Heart left ventricle (tissue), 16 donors: ENCODE measurements at places on chromosomes 1 and 21. TPM values are rescaled to one million over a fixed set of nuclear protein-coding genes. Genes with fewer than 3 reads are reported as not detected.
A peak's percentile ranks its signal among the peaks of the same experiment; 100 is the strongest.

DNA sequence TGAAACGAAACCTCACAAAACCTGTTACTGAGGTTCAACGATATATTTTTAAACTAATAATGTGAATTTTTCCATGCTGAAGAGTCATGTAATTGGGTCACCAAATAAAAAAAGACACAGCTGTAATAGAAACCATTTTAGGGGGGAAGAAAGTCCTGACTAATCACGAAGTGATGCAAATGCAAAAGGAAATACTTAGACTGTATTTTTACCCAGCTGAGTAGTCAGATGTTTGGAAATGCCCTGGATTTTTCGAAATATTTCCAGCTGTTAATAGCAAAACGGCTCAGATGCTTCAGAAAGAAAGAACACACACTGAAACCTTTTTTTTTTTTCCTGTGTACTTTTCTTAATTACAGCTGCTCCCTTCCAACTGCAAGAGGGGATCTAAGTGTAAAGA is 210.3 kb downstream of the SETD4 start:
- no peak for DNase-seq

DNA sequence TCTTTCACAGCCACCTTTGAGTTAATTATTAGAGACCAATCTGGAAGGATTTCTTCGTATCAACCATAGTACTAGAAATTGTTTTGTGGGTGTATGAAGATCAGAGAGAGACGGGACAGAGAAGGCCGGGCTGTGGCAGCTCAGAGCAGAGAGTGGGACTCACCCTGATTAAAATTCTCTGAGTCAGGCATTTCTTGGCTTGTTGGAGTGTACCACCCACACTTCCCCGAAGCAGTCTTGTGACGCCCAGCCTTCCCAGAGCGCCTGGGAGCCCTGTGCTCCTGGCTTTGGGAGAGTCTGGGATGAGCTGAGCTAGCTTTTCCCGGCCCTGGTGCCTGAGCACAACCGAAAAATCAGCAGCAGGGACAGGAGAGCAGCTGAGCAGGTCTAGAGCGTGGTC is 19.4 kb downstream of the PLEKHM2 start:
- DNase-seq = peak; percentile 88

DNA sequence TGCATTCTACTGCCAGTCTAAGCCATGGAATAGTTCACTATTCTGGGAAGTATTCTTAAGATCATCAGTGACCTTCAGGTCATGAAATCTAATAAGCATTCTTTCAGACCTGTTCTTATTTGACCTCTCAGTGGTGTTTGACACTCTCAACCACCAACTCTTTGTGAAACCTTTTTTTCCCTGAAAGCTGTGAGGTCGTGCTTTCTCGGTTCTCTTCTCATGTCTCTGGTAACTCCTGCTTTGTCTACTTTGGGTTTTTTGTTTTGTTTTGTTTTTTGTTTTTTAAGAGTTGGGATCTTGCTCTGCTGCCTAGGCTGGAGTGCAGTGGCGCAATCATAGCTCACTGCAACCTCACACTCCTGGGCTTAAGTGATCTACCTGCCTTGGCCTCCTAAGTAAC is 56.3 kb downstream of the POU2F1 start:
- no peak for DNase-seq

TCEANC2 gene
- 2.4 TPM for polyA plus RNA-seq

KRTAP13-2 gene
- not detected for polyA plus RNA-seq

DNA sequence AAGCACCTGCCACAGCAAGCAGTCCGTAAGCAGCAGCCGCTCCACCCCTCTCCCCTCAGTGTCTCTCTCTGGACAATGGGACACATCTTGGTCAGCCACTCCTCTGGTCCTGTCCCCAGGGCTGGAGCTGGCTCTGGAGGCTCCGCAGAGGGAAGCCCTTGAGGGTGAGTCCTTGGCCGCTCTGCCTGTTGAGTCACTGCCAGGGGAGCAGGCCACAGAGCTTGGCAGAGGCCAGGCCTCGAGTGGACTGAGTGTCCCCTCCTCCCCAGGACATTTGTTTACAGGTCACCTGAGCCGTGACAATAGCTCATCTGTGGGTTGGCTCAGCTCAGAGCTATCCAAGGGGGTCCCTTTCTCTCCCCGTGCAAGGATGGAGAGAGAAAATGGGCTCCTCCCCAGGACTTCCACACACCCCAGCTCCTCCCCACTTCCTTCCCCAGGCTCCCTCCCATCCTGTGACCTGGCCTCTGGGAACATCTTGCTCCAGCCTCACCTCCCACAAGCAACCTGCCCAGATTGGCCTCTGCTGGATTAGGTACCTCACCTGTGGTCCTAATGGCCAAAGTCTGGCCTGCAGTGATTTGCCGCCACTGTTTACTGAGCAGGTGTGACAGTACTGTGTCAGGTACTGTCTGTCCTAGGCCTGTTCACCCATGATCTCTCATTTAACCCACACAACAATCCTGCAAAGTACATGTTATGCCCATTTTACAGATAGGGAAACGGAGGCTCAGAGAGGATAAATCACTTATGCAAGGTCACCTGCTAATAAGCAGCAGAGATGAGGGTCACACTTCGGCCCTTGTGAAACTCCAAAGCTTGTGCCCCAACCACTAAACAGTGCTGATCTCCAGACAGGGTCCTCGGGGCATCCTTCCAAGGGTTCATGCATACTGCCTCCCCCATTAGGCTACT is 4.8 kb downstream of the FAM131C start:
- peak; percentile 67 for DNase-seq
